ENCODE measurements at places on chromosomes 5 and 9.

DNA sequence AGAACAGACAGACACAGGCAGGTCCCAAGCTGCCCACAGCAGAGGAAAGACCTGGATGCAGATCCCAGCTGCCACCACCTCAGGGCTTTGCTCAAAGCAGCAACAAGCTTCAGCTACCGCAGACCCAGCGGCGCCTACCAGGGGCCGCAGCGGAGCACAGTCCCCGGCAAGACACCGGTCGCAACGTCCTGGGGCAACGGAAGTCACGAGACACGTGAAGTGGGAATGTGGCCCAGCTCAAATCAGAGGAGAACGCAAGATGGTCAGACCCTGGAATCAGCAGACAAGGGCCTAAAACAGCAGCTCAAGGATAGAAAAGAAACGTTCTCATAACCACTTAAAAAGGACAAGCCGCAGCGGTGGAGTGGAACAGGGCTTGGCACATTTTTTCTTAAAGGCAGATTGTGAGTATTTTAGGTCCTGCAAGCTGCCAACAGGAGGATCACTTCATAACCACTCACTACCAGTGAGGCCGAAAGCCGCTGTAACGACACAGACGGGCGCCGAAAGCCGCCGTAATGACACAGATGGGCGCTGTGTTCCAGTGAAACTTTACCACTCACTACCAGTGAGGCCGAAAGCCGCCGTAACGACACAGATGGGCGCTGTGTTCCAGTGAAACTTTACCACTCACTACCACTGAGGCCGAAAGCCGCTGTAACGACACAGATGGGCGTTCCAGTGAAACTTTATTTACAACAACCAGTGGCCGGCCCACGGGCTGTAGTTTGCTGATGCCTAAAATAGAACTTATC, 21.7 kb downstream of the SLC9A3 start:
- DNase-seq: no peak

- no peak for DNase-seq
These were observed 170.5 kb downstream of the ARHGEF28 start for GRCh38 chr5:73796164-73797131.

DNA sequence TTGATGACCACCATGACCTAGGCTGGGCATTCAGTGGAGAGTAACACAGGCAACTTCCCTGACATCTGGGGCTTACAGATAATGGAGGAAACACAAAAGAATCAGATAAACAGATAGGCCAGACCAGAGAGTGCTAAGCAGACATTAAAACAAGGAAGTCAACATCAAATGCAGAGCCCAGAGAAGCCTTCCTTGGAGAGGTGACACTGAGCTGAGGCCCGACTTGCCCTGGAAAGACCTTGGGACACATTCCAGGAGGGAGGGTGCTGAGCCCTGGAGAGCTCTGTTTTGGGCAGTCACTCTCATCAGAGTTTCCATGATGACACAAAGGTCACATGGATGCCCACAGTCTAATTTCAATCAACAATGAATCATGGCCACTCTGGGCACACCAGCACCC, 31.9 kb upstream of the C5orf58 start:
- DNase-seq: no peak

DNA sequence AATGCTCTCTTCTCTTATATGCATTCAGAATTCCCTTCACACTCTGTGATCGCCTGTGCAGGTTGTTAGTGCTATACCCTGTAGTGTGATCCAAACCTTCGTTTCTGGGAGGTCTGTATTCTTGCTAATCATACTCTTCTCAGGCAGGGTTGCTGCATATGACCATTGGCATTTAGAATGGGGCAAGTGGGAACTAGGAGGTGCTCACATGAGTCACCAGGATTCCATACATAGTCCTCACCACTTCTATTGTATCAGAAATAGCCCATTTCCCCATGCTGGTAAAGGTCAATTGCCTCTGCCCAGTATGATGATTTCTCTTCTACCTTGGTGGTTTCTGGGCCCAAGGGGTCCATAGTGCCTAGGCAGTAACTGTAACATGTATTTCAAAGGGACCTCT, 443.5 kb upstream of the CDH6 start:
- no peak for DNase-seq

GRCh38 chr9:33623658-33624586, 99.9 kb downstream of the ANKRD18B start:
- DNase-seq: peak; percentile 65

All from Right ventricle myocardium inferior (tissue), 1 donor.